Camera-type eye (tissue), 1 donor: ENCODE measurements at places on chromosomes 1 and 21. TPM values are rescaled to one million over a fixed set of nuclear protein-coding genes. Genes with fewer than 3 reads are reported as not detected.

IGSF21 gene
- total RNA-seq: 14.3 TPM

ACKR1 gene
- 8.9 TPM for total RNA-seq

KCNC4 gene
- total RNA-seq: 15.0 TPM

KIAA0040 gene
- 6.8 TPM for total RNA-seq

ADCY10 gene
- 0.49 TPM for total RNA-seq

SAMSN1 gene
- total RNA-seq: 41.3 TPM

CFAP74 gene
- 0.27 TPM for total RNA-seq

TNFRSF9 gene
- not detected for total RNA-seq
